ENCODE measurements at places on chromosomes 5 and 9. TPM values are rescaled to one million over a fixed set of nuclear protein-coding genes. Genes with fewer than 3 reads are reported as not detected.

The SLC23A1 gene
- total RNA-seq = 2.1 TPM

The CDC20B gene
- total RNA-seq = not detected

The ARL14EPL gene
- not detected for total RNA-seq

The ECSCR gene
- total RNA-seq = 1.7 TPM

The DNM1 gene
- 1.5 TPM for total RNA-seq

The OR1L6 gene
- total RNA-seq = not detected

The PCDHB16 gene
- total RNA-seq = not detected

The CD14 gene
- total RNA-seq = 0.31 TPM

The CATSPER3 gene
- 0.64 TPM for total RNA-seq

The ATG10 gene
- 5.8 TPM for total RNA-seq

The TICAM2 gene
- total RNA-seq = 1.0 TPM

The NEUROG1 gene
- not detected for total RNA-seq

The C9orf152 gene
- total RNA-seq = not detected

The HABP4 gene
- total RNA-seq = 8.8 TPM

The PCDHGB5 gene
- total RNA-seq = 0.43 TPM

The DMGDH gene
- not detected for total RNA-seq

The OTP gene
- not detected for total RNA-seq

All from activated CD4-positive, alpha-beta T cell treated with anti-CD3 and anti-CD28 coated beads, Interleukin-2, amount 10 ng/mL, durations not matched to agents 24 days and 14 days (primary cell).